SK-N-DZ (cell line): ENCODE measurements at places on chromosomes 2 and 18.

GRCh38 chr18:59988098-59988706, 88.4 kb downstream of the PMAIP1 start:
- DNase-seq, result peak; percentile 32

DNA sequence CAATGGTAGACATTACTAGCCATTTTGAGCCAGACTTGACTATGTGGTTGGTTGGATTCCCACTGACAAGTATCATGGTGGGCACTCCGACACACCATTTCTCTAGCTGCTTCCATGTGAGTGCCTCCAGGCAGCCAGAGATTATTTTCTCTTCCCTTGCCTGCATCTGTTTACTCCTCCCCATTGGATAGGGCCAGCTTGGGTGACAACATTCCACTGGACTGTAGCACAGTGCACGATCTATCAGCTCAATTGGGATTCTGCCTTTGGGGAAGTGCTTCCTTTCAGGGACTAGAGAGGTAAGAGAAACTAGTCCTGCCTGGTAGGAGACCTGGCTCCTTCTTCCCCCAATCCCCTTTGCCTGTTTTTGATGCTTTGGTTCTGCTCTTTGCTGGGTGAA, 49.0 kb upstream of the MAP4K3 start:
- DNase-seq, result no peak

GRCh38 chr18:25134861-25135260, 217.1 kb downstream of the ZNF521 start:
- no peak for DNase-seq

- no peak for DNase-seq
Observed at GRCh38 chr2:21915201-21915600, 791.4 kb downstream of the TDRD15 start.

DNA sequence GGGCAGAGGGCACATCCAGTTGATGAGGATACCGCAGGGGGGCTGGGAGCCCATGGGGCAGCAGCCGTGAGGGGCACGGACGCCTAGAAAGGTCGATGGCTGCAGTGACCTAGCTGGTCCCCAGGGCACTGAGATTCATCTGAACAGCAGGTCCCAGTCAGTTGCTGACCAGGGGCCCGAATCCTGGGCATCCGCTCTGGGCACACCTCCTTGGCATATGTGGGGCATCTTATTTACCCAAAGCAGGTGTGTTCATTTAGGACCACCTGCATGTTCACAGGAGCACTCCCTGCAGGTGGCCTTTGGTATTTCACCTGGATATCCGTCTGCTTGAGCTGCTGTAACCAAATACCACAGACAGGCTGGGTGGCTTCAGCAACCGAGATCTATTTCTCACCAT, 72.0 kb upstream of the ODC1 start:
- no peak for DNase-seq

DNA sequence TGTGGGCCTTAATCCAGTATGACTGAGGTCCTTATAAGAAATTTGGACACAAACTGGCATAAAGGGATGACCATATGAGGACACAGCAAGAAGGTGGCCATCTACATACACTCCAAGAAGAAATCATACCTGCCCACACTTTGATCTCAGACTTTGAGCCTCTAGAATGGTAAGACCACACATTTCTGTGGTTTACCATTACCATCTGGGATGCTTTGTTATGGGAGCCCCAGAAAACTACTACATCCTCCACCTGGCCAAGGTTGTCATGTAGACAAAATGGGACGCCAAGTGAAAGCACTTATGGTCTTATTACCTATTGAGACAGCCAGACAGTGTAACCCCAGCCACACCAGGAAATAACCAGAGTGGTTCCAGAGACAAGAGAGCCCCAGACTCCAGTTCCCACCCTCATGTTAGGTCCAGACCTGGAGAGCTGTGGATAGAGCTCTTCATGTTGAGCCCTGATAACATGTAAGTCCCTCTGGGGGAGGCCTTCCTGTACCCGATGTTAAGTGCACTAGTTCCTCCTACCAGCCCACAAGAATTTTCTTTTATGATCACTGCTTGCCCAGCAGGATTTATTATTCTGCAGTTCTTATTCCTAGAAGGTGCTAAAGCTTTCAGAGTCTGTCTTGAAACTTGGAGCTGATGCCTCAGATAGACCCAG, 4.6 kb upstream of the ADD2 start:
- no peak for DNase-seq
